ENCODE measurements at places on chromosomes 16 and 17.
A peak's percentile ranks its signal among the peaks of the same experiment; 100 is the strongest.

GRCh38 chr16:75464122-75464918 is at the start of gene TMEM170A:
Gene TMEM170A, minus strand, starts transcription at chr16:75464689. Its CDS starts 89 bp downstream, at chr16:75464600.
- peak; percentile 82 for DNase-seq

DNA sequence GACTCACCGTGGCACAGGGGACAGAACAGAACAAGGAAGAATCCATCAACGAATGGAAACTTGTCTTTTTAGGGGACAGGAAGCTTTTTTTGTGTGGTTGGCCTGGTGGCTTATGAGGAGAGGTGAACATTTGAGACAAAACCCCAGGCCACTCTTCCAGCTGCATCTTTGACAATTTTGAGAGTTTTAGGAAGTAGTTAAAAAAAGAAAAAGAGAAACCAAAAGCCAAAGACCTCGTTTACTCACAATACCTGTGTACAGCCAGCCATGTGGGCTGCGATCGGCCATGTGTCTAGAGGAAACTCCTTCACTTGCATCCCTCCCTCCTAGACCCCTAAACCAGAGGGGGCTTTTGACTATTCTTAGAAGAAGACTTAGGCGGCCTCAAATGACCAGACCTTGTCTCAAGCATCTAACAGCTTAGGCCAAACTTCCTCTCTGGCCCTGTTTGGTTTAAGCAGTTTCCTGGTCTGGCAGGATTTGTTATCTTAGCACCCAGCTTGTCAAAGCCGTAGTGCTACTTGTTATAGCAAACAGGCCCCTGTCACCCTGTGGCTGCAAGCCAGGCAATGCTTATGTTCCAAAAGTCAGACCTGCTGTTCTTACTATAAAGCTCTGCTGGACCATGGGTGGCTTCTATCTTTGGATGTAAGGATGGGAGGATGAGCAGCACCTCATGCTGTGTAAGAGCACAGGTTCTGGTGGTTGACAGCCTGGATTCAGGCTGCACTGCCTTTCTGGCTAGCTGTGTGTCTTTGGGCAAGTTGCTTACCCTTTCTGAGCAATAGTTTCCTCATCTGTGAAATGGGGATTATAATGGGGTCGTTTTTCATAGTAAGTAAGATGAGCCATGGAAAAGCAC is 17.7 kb downstream of the KSR1 start:
- no peak for DNase-seq

- DNase-seq, result no peak
Measured at GRCh38 chr16:85856079-85856478, 42.9 kb upstream of the IRF8 start.

DNA sequence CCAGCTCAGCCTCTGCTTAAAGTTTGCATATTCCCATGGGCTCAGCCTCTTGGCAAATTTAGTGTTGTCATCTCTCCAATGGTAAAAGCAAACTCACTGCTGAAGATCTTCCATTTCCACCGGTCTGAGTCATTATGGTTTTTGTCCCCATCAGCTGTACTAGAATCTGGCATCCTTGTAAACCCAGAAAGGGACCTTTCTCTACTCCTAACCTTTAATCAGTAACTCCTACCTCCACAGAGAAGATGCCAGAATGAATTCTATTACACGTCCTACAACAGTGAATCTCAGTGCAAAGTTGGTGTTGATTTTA is 45.8 kb downstream of the ZNF652 start:
- DNase-seq, result no peak

DNA sequence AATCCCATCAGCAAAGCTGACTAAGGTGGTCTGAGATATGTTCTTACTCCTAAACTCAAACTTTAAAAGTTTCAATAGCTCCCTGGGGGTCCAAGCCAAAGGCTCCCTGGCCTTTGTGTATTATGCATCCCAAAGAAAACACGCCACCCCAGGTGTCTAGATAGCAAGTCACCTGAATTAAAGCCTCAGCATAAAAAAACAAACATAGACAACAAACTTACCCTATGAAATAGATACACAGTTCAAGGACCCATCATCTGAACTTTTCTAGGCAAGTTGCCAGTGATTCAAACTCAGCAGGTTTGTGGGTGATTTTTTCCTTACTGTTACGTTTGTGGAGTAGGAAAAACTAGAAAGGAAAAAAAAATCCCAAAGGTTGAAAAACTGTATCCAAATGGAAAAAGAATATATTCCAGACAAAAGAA is 12.5 kb downstream of the CMTM3 start:
- no peak for DNase-seq

DNA sequence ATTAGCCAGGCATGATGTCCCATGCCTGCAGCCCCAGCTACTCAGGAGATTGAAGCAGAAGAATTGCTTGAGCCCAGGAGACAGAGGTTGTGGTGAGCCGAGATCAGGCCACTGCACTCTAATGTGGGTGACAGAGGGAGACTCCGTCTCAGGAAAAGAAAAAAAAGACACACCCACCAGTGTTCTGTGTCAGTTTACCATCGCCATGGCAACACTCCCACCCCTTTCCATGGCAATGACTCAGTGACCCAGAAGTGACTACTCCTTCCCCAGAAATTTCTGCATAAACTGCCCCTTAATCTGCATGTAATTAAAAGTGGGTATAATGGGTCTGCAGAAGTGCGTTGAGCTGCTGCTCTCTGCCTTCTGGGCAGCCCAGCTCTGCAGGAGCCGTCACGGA is 4.0 kb upstream of the ZC3H18 start:
- DNase-seq, result no peak

DNA sequence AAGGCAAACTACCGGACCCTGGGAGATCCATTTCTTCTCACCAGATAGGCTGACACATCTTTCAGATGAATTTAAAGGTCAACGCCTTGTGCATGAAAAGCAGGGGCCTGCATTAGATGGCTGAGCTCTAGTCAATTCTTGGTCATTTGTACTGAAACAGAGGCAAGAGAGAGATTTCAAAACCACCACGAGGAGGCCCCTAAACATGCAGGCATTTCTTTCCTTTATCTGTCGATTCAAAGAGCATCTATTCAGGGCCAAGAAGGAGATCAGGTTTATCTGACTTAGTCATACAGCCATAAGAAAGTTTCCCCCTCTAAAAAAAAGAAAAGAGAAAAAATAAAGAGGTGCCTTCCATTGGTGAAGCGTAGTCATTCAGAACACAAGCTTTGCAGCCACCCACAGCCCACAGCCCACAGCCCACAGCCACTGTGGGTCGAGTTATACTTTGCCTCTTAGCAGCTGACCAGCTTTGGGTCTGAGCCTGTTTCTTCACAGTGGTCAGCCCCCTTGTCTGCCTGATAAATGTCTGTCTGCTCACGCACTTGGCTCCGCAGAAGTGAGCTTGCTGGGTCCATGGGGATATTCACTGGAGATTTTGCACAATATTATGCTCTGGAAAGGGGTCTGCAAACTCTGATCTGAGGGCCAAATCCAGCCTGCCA is 207.5 kb downstream of the CDH13 start:
- DNase-seq, result no peak

DNA sequence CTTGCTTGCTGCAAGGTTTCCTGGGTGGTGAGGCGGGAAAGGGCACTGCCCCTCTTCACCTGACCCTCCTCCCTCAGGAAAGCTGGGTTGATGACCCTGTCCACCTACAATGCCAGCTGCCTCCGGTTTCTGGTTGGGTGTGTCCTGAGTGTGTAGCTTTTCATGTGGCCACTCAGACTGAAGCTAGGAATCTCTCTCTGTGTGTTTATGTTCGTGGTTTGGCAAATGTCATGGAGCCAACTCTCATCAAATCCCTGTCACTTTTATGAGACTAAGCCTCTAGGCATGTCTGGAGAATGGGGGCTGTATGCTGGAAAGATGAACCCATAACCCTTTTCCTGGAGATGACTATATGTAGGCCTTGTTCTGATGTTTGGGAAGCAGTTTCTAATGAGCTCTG is 17.1 kb downstream of the PLEKHG4 start:
- peak; percentile 3 for DNase-seq

Measured in NCI-H510A treated with DMSO at 0.1 percent for 48 hours (cell line).